Occipital lobe (tissue), 3 donors: ENCODE measurements at places on chromosomes 3 and 15.

GRCh38 chr3:13261104-13261830 lies 158.9 kb downstream of the NUP210 start:
- DNase-seq: no peak

DNA sequence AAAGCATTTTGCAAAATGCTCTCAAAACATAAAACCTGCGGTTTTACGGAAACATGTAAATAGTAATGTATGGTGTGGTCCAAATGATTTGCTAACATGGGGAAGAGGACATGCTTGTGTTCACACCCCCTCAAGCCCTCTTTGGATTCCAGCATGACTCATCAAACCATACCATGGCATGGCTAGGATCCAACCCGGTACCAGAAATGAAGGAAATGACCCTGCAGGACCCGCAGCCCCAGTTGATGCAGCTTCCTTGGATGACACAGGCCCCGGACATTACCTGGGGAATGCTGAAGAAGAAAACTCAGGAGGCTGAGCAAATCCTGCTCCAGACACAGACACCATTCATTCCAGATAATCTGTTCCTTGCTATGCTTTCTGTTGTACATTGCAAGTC lies 222.9 kb downstream of the DTWD1 start:
- DNase-seq: no peak

GRCh38 chr3:28328188-28329151 lies 20.1 kb upstream of the ZCWPW2 start:
- no peak for DNase-seq

DNA sequence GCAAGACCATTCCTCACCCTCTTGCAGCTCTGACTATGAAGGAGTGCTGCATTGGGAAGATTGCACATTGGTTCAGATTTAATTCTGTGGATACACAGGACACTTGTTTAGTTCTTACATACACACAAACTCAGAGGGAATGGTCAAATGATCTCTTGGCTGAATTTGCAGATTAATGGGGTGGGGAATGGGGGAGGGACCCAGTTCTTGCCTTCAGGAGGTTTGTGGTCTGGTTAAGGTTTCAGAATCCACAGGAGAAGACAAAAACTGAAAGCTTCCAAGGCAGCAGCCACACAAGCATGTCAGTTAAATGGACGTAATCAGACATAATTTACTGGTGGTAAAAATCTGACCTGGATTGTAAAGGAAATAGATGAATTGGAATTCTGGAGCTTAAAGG lies 257.1 kb upstream of the ROPN1 start:
- DNase-seq: no peak

DNA sequence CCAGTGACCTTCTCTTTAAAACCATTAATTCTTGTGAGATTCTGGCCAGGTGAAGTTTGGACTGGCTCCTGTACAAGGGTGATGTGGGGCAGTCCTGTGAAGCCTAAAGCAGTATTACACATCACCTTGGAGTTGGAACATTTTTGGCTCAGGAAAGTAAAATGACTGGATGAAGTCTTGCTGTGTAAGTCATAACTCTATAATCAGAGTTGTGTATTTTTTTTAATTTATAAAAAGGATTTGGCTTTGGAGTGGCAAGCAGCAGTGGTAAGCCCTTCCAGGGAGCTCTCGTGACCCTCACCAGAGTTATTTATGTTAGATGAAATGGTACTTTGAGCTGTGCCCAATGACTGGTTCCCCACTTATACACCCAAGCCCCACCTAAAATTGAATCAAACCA lies 331.2 kb upstream of the DCBLD2 start:
- no peak for DNase-seq

DNA sequence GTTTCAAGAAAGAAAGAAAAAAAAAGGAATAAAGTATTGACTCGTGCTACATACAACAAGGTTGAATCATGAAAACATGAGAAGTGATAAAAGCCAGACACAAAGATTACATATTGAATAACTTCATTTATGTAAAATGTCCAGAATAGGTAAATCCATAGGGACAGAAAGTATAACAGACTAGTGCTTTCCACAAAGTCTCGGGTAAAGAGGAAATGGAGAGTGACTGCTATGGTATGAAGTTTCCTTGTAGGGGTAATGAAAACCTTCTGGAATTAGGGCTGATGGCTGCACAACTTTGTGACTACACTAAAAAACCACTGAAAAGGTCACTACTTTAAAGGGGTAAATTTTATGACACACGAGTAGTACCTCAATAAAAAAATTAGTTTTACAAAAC lies 13.0 kb downstream of the LRRFIP2 start:
- DNase-seq: no peak

DNA sequence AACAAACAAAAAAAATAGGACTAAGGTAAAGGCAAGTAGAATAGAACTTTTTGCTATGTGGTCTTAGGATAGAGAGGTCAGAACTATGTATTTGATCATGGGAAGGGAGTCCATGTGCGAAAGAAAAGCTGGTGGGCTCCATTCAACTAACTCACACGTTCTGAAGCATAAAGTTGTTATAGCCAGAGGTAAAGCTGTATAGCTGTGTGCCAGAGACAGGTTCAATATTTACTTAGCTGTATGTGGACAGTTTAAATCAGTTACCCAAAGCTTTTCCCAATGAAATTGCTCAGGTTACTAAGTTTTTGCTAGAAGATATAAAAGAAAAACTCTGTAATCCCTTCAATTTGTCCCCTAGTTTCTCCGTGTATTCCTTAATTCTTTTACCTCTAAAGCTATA lies 37.8 kb downstream of the ADGRG7 start:
- DNase-seq: no peak

GRCh38 chr3:178602856-178603255 lies 66.6 kb downstream of the KCNMB2 start:
- no peak for DNase-seq

GRCh38 chr3:138642226-138642926 lies 33.8 kb downstream of the FAIM start:
- DNase-seq: no peak

DNA sequence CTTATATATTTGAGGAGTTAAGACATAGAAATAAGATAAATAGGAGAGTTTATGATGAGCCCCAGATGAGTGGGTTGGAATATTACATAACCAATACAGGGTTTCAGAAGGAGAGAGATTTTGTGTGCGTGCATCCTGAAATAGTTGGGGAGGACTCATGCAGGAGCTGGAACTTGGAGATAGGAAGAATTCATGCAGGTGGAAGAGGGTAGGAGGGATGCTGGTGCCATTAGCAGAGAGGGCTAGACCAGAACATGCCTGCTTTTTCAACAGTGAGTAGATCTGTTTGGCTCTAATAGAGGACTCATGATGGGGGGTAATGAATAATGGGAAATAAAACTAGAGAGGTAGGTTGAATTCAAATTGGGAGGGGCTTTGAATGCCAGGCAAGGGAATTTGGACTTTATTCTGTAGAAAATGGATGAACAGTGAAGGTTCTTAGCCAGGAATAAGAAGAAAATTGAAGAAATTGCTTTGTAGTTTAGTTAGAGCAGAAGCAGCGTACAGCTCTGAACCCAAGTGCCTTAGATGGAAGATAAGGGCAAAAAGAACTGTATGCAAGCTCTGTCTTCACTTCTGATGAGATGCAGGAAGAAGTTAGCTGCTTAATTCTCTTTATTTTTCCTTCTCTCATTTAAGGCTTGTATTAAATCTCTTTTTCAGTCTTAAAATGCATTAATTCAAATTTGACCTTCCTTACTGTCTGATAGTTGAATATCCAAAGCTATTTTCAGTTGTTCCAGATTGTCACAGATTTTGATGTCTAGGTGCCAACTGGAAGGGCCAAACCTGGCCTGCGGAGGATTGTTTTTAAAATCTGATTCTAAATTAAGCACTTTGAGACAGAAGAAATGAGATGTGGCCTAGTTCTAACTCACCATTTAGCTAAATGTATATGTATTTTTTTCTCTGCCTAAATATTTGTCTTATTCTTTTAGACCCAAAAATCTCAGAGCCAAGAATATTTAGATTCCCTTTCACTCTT lies 86.3 kb downstream of the PPM1L start:
- DNase-seq: no peak

DNA sequence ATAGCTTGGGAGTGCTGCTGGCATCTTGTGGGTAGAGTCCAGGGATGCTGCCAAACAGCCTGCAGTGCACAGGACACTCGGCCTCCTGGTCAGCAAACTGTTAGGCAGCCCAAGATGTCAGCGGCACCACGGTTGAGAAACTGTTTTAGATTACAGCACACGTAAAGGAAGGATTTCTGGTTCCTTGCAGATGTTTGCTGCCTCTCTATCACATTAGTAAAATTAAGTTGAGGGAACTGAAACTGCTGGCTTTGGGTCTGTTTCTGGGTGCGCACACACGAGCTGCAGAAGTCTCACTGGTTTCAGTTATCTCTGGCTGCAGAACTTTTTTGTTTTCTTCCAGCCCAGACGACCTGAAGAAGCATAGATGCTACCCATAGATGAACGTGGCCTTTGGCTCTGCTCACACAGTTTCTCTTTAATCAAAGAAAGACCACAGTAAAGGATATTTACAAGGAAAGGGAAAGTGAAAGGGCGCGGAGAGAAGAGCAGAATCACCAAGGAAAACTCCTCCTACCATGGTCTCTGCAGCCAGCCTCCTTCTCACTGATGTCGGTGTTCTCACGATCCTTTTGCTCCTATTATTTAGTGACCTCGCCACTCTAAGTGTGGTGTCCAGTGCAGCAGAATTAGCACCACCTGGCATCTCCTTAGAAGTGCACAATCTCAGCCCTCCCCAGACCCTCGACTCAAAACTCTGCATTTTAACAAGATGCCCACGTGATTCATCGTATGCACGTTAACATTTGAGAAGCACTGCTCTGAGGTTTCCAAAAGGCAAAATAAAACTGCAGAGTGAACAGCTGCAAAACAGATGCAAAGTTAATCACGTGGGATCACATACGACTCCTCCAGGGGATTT lies 50.6 kb upstream of the AKAP13 start:
- DNase-seq: no peak

DNA sequence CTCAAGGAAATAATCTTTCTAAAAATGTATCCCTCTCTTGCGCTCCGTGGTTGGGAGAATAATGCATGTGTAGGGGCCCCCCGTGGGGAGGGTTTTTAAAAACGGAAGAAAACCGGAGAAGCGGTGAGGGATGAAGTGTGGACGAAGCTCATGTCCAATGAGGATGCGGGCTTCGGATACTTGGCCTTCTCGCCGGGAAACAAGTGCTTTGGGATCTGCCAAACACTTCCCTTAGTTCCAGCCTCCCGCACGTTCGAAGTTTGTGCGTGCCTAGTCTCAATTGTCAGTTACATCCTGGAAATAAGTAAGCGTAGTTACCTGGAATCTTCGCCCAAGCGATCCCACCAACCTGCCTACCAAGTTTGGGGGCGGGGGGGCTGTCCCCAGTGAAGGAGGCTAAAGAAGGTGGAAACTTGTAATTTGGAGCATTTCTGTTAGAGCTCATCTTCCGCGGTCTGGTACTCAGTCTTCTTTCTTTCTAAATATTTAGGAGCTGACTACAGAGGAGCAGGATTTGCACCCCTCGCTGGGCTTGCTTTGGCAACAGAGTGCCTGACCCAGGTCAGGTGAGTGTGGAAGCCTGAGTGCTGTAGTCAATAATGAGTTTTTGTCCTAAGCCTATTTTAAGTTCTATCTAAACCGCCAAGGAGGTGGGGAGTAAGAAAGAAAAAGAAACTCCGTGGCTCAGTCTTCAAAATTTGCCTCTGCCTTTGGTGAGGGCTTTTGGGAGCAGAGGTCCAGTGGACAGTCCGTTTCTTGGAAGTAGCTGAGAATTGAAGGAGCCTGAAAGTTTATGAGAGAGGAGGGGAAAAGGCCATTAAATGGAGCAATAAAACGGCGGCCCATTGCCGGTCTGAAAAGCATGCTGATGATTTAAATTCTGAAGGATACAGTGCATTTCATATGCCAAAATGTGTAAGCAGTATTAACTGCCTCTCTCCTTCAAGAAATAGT lies 1.1 kb downstream of the ITPR1 start:
- DNase-seq: peak; percentile 61

- DNase-seq: no peak
Observed at GRCh38 chr3:94082391-94082937, 19.6 kb downstream of the NSUN3 start.

- DNase-seq: no peak
Observed at GRCh38 chr3:5277612-5278236, 90.2 kb downstream of the EDEM1 start.

DNA sequence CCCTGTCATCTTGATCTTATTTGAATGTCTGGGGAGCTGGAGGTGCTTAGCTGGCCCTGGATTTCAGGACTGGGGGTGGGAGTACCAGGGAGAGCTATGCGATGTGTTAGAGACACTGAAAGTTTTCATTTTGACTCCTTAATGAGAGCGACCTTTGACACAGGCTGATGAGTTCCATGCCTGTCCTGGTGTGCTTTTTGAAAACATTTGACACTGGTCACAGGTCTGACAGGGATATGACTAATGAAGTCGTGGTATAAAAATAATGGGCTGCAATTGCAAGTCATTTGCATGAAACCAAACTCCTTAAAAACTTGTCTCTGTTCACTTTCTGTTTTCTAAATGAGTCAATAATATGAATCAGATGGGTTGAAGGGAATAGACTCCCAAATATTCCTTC lies 81.9 kb downstream of the MECOM start:
- DNase-seq: no peak

DNA sequence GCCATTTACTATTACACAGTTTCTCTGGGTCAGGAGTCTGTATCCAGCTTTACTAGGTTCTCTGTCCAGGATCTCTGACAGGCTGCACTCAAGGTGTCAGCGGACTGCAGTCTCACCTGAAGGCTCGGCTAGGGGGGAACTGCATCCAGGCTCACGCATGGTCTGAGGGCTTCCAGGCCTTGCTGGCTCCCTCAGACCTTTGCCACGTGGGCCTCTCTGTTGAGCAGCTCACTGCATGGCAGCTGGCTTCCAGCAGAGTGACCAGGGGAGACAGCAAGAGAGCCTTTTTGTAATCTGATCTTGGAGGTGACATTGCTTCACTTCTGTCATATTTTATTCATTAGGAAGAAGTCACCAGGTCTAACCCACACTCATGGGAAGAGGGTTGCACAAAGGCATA lies 152.3 kb downstream of the CACNA2D3 start:
- DNase-seq: no peak

- DNase-seq: no peak
Observed at GRCh38 chr3:167372138-167372537, 8.0 kb downstream of the ZBBX start.

- peak; percentile 34 for DNase-seq
Observed at GRCh38 chr3:155805204-155805801, 775 bp downstream of the C3orf33 start.

- peak; percentile 18 for DNase-seq
Observed at GRCh38 chr15:36501063-36501678, 78.3 kb upstream of the CDIN1 start.
